Endothelial cell (in vitro differentiated cells): ENCODE measurements at places on chromosomes 5 and 9. TPM values are rescaled to one million over a fixed set of nuclear protein-coding genes. Genes with fewer than 3 reads are reported as not detected.
A peak's percentile ranks its signal among the peaks of the same experiment; 100 is the strongest.

Gene TAF11L5
- not detected for total RNA-seq

Gene OR1L4
- total RNA-seq, result not detected

GRCh38 chr5:81665795-81666194 lies 85.1 kb downstream of the SSBP2 start:
- H3K27me3 ChIP-seq, result no peaks in the 10 kb centered on the region
- no peak for DNase-seq
- peaks cover 10% of the 10 kb centered on the region for H3K36me3 ChIP-seq
- peaks cover 25% of the 10 kb centered on the region for H3K4me1 ChIP-seq
- no peak overlapping the region for H3K27ac ChIP-seq

DNA sequence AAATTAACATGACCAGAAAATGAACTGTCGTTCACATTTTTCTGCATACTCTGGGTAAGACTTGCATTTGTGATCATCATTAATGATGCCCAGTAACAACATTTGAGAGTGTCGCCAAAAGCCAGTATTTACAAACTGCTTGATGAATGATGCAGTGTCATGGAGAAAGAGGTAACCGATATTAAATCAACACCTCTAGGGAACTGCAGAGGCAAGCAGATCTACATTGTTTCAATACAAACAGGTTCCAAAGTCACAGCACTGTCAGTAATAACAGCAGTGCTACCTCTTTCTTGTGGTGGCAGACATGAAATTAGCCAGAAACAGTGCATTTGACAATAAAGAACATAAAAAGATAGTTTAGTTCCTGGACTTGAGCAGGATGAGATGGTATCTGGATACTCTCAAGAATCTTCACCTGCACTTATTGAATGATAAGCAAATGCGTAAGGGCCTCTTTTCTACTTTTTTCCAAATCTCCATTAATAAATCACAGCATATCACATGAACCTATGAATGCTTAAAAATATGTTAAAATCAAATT lies 456.6 kb downstream of the ARHGEF28 start:
- DNase-seq, result no peak
- no peak overlapping the region for H3K27ac ChIP-seq
- H3K27me3 ChIP-seq, result peaks cover 2% of the 10 kb centered on the region
- no peaks in the 10 kb centered on the region for H3K36me3 ChIP-seq

DNA sequence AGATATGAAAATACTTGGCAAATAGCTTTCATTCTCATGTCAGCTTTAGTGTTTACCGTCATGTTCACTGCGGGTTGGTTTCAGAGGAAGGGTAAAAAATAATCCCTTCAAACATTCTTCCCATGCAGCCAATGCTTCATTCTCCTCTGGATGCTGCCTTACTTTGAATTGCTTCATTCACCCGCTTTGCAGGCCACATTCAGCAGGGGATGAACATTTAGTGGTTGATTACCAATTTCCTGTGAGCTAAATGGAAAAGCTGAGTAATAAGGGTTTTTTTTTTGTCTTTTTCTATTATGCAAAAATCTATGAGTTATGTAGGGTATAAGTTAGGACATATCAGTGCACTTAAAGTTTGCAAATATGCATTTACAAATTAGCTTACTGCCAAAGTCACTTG lies 96.3 kb upstream of the MEF2C start:
- no peak overlapping the region for H3K4me3 ChIP-seq
- no peaks in the 10 kb centered on the region for H3K27me3 ChIP-seq
- H3K27ac ChIP-seq, result no peak overlapping the region
- no peak for DNase-seq
- no peaks in the 10 kb centered on the region for H3K36me3 ChIP-seq

- H3K36me3 ChIP-seq, result peaks cover 9% of the 10 kb centered on the region
- DNase-seq, result peak; percentile 53
- H3K27ac ChIP-seq, result no peak overlapping the region
- peaks cover 2% of the 10 kb centered on the region for H3K27me3 ChIP-seq
- H3K4me3 ChIP-seq, result no peak overlapping the region
Measured at GRCh38 chr5:151742870-151743294, 15.5 kb downstream of the ATOX1 start.

- peaks cover 12% of the 10 kb centered on the region for H3K27me3 ChIP-seq
- no peak within 1 kb of the TSS for H3K4me3 ChIP-seq
- H3K4me1 ChIP-seq, result no peaks in the 10 kb centered on the region
- peak; percentile 79 for DNase-seq
Measured at GRCh38 chr5:151223447-151224264, at the start of gene CCDC69. TSS of gene CCDC69 (minus strand) at chr5:151224092. CDS start at chr5:151223970, 122 bp downstream.
